ENCODE measurements at places on chromosomes 1 and 21.
A peak's percentile ranks its signal among the peaks of the same experiment; 100 is the strongest.

DNA sequence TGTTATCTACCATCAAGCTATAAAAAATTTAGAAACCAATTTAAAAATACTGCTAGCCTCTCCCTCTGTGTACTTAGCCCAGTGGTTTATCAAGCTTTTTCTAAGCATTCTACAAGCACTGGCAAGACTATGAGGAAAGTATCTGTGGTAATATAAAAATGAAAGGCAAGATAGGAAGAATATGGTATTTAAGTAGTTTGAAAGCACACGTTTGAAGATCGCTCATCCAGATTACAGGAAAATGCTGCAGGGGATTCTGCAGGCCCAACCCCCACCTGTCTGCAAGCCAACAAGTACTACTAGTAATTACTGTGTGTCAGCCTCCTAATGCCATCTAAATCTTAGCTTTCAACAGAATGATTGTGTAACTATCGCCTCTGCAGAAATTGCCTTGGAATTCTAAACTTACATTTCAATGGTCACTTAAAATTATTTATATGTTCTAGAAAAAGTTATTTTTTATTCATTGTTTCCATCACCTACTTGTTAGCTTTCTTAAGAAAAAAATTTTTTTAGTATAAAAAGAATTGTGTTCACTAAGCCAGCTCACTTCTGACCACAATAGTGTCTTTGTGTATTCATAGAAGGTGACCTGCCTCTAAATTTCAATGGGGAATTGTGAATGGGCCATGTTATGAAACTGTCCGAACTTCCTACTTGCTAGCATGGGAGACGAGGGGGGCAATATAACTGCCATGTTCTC lies 8.5 kb downstream of the ERRFI1 start:
- DNase-seq: no peak

DNA sequence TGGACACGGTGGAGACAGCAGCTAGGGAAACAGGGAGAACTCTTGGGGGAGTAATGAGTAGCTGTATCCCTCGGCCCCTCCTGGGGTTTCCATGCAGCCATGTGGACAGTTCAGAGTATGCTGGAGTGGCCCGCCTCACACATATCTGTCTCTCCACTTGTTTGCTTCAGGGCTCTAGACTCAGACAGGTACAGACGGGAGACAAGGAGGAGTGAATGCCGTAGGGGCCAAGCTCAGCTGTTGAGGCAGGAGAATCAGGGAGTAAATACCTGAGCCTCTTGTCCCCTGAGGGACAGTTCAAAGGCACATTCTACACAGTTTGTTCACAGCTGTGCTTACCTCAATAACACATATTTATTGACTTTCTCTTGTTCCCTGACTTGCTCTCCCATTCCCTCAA lies 7.7 kb upstream of the PTGFRN start:
- no peak for DNase-seq

DNA sequence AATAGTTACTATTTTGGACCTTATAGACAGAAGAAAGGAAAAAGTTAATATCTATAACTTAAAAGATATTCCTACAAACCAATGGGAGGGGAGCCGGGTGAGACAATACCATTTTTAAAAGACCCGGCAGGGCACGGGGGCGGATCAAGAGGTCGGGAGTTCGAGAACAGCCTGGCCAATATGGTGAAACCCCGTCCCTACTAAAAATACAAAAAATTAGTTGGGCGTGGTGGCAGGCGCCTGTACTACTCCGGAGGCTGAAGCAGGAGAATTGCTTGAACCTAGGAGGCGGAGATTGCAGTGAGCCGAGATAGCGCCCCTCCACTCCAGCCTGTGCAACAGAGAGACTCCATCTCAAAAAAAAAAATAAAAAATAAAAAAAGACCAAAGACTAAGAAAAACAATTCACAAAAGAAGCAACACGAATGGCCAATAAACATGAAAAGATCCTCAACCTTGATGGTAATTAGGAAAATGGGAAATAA lies 1.2 kb upstream of the PSMB2 start:
- DNase-seq: no peak

- no peak for DNase-seq
Observed at GRCh38 chr1:218501161-218501560, 156.0 kb downstream of the TGFB2 start.

DNA sequence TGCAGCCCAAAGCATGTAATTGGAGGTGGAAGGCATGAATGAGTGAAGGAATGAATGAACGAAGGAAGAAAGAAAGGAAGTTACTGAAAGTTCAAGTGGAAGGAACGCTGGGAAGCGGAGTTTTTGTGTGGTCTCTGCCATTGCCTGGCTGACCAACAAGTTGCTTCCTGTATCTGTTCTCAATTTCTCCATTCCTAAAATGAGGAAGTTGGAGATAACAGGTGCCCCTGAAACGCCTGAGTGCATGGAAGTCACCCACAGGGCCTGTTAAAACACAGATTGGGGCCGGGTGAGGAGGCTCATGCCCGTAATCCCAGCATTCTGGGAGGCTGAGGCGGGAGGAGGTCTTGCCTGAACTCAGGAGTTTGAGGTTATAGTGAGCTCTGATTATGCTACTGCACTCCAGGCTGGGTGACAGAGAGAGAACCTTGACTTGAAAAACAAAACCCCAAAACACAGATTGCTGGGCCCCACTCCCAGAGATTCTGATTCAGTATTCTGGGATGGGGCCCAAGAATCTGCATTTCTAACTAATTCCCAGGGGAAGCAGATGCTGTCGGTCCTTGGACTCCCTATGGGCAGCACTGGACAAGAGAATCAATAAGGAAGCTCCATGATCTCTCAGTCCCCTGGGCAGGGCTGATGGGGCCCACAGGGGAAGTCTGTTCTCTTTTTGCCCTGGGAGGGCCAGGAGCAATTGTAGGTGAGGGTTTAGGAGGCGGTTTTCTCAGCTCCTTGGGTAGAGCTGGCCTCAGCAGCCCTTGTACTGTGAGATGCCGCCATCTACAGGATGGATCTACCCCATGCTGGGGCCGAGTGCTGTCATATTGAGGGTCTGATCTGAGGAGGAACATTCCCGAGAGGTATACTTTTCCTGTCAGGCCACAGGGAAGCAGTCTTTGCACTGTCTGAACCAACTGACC lies 3.3 kb upstream of the CNR2 start:
- DNase-seq: peak; percentile 66

DNA sequence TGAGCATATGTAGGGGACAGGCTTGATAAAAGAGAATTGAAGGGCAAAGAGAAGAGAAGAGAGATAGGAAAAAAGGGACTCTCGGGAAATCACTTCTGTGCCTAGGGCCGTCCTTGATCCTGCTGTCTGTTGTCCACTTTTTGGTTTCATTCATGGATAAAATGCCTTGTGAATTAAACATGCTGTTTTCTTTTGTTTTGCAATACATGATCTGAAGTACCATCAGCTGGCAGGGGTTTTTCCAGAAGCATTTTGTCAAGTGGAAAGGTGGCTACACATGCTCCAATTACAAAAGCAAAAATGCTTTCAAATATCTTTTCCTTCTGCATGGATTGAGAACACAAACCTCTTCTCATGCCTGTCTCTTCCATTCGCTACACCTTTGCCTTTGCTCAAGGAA lies 361.7 kb downstream of the PDE4B start:
- DNase-seq: no peak

DNA sequence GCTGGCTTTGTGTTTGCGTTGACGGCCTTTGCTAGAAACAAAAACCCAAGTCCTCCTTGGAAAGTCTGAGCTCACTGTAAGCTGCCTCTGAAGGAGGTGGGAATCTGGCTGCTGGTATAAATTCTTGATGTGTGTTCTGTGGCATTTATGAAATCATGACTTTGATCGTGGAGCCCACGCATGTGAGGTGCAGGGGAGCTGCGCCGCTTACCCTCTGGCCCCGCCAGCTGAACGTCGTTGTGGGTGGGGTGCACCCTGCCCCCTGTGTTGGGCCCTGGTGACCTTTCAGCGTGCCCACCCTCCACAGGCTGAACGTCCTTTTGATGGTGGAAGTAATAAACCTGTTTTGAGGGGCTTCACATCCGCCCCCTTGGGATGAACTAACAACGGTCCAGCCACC lies 21.2 kb upstream of the DIP2A start:
- DNase-seq: no peak

DNA sequence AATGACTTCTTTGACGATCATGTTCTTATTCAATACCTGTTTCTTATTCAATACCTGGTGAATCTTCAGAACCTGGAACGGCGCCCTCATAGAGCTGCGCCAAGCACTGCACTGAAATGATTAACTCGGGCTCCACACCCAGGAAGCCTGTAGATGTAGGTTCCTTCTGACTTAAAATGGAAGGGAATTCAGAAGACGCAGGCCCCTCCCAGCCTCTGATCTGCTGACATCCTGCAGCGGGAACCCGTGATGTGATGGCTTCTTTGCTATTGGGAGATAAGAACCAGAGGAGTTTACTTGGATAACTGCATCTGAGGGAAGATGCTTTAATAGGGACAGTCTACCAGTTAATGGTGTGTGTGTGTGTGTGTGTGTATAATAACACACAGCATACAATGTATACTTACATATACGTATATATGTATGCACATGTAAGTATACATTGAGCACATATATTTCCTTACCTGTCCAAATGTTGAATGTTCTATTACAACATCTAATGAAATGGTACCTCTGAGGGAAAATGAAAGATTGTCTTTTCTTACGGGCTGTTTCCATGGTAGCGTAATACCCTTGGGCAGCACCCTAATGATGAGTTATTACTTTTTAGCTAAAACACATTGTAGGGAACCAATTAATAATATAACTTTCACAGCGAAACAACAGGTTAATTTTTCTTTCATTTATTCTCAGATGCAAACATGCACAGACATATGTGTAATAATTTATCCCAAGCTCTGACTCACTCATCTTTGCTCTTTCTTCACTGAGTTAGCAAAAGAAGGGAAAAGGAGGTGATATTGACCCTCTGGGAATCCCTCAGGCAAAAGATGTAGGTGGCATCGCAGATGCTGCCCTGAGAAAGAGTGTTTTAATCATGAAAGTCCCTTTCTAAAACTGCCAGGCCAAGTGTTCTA lies 379.8 kb downstream of the SIPA1L2 start:
- DNase-seq: no peak

GRCh38 chr1:35574655-35575415 lies 1.7 kb downstream of the TFAP2E start:
- no peak for DNase-seq

GRCh38 chr1:112518186-112518585 lies 9.4 kb downstream of the WNT2B start:
- DNase-seq: no peak

GRCh38 chr1:78728359-78728758 lies 78.7 kb downstream of the IFI44 start:
- no peak for DNase-seq

- DNase-seq: no peak
Observed at GRCh38 chr1:73205294-73205973, 923.1 kb upstream of the NEGR1 start.

DNA sequence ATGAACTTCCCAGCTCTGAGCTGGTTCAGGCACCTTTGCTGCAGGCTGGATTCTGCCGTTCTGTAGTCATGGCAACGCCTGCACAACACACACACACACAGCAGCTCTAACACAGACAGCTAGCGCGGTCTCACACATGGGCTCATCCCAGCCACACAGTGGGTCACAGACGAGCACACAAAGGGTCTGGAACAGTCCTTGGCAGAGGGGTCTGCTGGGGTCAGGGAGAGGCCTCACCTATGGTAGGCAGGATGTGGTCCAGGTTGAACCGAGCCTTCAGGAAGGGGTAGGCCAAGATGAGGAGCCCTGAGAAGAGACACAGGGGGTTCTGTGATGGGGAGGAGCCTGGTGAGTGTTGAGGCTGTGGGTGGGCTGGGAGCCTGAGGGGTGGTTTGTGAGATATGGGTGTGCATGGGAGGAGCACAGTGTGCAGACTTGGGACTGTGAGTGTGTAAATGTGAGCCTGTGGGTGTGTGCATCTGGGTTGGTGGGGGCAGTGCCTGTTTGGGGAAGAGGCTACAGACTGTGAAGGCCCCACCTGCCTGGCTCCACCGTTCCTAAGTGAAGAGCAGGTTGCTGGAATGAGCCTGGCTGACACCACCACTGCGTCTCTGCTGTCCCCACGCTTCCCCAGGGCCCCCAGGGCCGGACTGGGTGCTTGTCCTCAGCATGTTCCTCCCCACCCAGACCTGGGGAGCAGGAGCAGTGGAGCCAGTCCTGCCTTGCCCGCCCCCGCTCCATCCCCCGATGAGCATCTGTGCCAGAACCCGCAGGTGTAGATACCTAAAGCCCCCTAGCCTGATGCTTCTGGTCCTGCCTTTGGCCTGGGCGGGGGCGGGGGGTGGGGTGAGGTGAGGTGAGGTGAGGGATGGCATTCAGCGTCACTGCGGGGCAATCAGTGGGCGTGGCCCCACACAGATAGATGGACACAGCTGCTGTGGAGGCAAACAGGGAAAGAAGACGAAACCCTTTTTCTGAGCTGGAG lies 1.5 kb downstream of the KNCN start:
- DNase-seq: no peak

DNA sequence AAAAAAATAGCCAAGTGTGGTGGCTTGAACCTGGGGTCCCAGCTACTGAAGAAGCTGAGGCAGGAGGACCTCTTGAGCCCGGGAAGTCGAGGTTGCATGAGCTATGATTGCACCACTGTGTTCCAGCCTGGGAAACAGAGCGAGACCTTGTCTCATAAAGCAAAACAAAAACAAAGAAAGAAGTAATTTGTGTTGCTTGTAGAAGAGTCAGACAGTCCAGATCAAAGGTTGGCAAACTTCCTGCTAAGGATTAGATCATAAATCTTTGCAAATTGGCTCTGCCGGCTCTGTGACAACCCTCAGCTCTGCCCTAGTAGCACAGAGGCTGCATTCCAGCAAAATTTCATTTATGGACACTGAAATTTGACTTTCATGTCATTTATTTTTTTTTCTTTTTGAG lies 19.0 kb upstream of the MFN2 start:
- DNase-seq: no peak

DNA sequence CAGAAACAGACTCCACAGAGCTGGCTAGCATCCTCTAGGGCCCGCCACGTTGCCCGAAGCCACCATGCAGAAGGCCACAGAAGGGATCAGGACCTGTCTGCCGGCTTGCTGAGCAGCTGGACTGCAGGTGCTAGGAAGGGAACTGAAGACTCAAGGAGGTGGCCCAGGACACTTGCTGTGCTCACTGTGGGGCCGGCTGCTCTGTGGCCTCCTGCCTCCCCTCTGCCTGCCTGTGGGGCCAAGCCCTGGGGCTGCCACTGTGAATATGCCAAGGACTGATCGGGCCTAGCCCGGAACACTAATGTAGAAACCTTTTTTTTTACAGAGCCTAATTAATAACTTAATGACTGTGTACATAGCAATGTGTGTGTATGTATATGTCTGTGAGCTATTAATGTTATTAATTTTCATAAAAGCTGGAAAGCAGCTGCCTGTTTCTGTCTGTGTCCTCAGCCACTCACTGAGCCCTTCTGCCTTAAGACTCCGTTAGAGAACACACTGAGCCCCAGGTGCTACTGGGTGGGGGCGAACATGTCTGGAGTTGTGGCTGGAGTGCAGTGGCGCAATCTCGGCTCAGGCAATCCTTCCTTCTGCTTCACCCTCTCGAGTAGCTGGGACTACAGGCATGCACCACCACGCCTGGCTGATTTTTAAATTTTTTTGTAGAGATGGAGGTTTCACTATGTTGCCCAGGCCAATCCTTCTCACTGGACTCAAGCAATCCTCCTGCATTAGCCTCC lies 14.8 kb downstream of the MFSD2A start:
- no peak for DNase-seq
